Stimulated activated CD8-positive, alpha-beta memory T cell treated with anti-CD3 and anti-CD28 coated beads, Interleukin-2, amount 100 ng/mL, for 48 hours (primary cell): ENCODE measurements at places on chromosomes 7 and 10.

DNA sequence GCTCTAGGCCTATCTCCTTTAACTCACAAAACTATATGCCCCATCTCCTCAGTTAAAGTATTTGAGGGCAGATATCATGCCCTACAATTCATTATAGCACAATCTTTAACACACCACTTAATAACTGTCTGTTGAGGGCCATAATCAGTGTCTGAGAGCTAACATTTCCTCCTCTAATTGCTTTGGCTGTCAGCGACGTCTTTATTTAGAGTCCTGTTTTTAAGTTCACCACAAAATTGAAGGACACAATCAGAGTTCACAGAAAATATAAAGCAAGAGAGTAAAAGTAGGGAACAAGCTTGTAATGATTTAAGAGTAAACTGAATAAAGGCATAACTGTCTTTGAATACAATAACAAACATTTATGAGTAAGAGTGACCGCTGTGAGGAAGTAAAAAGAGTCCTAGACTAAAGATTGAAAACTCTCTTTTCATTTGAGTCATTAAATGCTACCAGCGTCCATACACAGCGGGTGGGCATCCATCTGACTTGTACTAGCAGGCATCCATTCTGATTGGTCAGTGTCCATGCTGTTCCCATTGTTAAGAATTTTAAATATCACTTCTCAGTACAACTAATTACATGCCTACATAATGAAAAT, 38.4 kb upstream of the ABCB4 start:
- DNase-seq, result no peak

DNA sequence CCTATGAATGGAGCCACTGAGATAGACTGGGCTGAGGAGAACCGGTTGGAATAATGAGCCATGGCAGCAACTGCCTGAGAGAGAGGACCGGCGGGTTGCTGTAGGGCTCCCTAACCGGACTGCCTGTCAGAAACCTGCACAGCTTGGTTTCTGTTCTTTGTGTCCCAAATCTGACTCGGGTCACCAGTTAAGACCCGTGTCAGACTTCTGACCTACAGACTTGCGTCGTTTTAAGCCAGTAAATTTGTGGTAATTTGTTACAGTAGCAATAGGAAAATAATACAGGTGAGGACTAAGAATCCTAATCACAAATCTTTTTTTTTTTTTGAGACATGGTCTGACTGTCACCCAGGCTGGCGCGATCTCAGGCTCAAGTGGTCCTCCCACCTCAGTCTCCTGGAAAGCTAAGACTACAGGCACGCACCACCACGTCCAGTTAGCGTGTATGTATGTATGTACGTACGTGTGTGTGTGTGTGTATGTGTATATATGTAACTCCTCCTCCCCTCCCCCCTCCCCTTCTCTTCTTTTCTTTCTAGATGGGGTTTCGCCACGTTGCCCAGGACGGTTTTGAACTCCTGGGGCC, 672 bp upstream of the DDX56 start:
- DNase-seq, result no peak

DNA sequence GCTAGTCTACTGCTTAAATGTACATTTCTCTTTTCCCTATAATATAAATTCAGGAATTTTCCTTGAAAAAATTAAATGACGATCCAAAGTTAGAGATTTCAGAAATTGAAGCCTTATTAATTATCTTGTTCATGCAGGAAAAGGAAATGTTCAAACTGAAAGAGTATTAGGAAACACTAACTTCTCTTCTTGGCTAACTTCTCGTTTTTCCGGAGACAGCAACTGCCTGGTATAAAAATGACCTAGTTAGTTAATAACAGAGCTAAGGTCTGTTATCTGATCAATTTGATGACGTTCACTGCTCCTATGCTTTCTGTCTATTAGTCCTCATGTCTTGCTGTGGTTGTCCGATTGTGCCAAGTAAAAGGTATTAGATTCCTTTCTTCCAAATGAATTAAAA, 212.5 kb downstream of the DGKB start:
- DNase-seq, result no peak

DNA sequence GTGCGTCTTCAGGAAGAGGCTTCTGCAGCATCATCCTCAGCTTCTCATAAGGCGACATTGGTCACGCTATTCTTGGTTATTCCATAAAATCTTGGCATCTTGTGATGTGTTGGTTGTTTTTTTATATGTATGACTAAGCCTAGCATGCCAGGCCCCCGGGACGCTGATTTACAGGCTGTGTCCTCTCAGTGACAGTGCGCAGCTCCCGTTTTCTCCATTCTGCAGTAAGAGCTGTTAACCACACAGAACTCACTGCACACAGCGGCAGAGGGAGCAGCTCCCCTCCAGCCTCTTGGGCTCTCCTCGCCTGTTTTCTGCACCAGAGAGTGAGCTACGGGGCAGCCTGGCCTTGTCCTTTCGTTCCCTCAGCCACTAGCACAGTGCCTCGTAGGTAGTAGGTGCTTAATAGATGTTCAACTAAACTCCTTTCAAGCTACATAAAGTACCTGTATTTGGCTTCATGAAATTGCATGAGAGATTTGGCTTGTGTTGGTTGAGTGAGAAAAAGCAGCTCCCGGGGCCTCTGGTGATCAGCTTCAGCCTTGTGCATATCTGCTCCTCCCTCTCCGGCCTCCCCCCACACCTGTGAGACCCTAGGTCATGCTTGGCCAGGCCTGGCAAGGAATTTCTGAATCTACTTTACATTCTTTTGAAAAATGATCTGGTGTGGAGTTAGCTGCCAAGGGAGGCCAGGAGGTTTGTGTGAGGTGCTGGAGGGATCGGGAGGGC, 116.2 kb downstream of the WDR37 start:
- DNase-seq, result no peak

DNA sequence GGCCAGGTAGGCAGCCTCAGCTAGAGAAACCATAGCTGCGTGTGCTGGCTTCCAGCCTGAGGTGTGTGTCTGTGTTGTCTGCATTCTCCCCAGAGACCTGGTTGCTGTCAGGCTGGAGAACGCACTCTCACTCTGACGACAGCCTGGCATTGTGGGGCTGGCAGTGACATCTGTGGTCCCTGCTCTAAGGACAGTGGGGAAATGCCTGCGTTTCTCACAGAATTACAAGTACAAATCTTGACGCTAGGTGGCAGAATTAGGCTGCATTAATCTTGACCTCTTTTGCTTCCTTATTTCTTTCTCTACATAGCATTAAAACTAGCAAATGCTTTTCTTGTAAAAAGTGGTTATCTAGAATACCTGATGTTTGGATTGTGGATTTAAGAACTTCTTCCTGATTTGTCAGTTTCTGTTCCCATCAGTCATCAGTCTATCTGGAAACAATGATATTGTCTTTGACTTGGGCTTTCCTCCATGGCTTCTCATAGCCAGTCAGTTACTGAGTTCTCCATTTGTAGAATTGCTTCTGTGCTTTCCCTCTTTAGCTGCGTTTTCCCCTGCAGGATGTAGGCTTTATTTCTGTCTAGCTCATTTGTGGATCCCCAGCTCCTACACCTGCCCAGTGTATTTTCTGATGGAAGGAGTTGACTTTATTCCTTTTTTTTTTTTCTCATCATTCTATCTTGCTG, 86.0 kb downstream of the FANK1 start:
- DNase-seq, result no peak

GRCh38 chr7:83586281-83586680, 62.7 kb downstream of the SEMA3E start:
- DNase-seq, result no peak

DNA sequence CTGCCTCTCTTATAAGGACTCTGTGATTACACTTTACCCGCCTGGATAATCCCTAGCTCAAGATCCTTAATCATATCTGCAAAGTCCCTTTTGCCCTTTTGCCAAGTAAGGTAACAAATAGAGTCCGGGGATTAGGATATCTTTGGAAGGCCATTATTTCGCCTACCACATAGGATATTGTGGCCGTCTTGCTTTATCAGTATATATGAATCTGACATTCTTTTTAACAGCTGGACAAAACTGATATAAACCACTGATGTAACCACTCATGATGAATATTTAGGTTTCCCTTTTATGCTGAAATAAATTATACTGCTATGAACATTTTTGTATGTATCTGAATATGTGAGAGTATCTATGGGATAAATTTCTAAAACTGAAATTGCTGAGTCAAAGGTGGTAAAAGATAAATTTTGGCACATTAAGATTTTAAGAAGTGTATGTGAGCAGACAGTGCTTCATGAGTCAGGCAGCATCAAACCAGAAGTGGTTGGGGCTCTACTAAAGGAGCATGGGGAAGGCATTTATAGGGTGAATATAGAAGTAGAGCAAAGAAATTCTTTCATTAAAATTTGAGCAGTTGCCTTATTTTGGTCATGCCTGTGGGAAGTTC, 44.7 kb downstream of the AVL9 start:
- no peak for DNase-seq

DNA sequence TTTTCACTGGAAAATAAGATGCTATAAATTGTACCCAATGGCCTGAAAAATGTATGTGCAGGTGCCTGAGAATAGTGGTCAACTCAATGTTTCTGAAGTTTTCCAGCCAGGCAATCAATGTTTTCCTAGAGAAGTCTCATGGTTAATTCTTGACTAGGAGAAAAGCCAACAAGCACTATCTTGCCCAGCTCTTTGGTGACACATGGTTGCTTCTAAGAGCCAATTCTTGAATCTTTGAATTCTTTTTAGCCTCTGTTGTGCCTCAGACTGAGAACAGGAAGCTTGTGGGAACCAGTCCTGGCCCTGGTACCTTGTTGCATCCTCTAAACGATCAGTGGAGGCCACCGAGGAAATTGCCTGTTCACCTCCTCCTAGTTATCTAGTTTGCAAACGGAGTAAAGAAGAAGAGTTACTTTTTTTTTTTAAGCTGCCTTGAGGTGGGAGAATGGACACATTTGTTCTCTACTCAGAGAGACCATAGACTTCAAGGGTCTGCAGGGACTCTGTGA, 144.0 kb upstream of the MKLN1 start:
- DNase-seq, result no peak

GRCh38 chr7:54729107-54729506, 29.9 kb downstream of the SEC61G start:
- no peak for DNase-seq
